ENCODE measurements at places on chromosomes 1 and 21.

DNA sequence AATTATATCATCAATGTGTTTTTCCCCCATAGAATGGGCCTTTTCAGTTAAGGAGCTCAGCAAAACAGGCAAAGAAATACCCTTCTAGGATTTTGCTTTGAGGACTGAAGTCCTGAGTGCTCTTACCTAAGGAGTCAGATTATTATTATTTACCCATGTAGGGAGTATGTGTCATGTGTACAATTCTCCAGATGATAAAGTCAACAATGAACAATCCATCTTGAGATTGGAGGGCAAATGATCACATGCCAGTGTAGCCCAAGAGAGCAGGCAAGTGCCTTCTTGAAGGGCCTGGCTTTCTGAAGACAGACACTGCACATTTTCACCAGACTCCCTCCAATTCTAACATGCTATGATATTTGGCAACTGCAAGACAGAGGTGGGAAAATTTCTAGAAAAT, 159.7 kb downstream of the PCNX2 start:
- DNase-seq = no peak

DNA sequence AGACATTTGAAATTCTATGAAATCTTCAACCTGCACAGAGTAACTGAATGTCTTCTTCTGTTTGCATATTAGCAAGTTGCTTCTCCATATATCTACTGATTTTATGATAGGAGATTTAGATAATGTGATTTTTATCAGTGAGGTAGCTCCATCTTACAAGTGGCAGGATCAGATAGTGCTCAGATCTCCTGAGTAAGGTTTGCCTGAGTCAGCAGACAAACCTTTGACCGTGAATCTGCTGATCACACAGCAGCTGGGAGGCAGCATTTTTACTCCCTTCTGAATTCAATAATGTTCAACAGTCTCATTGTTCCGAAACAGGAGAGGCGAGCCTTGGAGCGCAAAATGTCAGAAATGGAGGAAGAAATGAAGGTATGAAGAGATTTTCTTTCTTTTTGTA, 141.4 kb downstream of the SYT2 start:
- DNase-seq = no peak

DNA sequence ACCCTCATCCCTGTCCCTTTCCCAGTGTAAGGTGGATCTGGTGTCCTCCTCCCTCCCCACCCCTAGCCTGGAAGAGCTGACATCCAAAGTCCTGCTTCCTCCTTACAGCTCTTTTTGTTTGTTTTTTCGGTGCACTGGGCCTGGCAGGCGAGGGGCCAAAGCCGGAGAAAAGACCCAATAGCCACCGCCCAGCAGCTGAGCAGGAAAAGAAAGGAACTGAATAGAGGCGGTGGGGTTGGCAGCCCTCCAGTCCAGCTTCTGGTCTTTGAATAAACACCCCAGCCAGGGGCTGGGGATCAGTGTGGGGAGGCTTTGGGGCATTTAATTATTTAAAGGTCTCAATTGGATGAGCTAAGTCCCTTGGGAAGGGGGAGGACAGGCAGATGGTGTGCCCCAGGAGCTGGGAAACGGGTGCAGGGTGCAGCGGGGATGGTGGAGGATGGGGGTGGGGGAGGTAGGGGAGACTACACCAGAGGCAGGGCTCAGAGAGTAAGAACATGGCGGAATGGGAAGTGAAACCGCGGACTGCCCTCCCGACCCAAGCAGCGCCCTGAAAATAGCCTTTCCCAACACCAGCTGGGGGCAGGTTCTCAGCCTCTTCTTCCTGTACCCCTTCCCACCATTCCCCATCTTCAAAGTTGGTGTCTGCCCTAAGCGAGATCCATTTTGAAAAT, 20.2 kb downstream of the BTG2 start:
- DNase-seq = no peak

GRCh38 chr1:11643782-11644181, 10.4 kb downstream of the FBXO2 start:
- DNase-seq = no peak

DNA sequence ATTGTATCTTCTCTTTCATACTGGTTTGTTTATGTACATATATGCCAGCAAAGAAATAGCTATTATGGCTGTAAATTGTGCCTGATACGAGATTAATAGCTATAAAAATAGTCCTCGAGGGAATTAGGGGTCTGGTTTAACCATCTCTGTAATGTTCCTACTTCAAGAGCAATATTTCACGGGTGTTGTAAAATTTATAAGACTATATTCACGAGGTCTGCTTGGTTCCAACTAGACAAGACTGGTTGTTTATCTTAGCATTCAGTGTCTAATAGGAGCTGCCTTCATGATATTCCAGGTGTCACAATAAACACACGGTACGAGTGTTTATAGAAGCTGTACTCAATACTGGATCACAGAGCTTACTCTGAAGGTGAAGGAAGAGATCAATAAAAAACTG, 389.9 kb downstream of the SIPA1L2 start:
- DNase-seq = no peak

DNA sequence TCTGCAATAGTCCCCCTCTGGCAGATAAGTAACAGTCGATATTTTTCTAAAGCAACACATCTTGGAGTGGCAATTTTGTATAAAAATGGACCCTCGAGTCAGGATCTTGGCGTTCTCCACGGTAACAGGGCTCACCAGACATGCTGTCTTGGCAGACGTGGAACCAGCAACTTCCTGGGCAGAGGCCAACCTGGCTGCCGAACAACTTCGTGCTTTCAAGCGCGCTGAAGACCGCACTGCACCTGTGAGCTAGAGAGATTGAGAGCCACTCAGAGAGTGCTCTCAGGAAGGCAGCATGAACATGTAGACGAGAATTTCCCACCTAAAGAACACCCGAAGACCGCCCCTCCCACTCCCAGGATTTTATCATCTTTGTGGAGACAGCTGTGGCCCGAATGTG, 7.3 kb downstream of the C1orf174 start:
- no peak for DNase-seq

DNA sequence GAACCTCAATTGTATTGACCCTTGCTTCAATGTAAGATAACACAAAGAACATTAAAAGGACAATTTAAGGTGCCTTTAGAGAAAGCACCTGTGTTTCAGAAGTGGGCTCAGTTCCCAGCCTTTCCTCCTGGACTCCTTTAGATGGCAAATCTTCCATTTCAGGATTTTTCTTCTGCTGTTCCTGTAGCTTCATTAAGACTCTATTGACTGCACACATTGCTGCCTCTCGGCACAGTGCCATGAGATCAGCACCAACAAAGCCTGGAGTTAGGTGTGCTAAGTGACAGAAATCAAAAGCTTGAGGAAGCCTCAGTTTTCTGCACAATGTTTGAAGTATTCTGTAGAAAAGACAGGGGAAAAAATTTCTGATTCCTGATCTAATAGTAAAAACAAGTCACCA, 40.6 kb downstream of the NVL start:
- DNase-seq = no peak

Data from stimulated activated CD4-positive, alpha-beta T cell treated with anti-CD3 and anti-CD28 coated beads, Interleukin-4, amount 100 ng/mL, for 1 hour (primary cell).